ENCODE measurements at places on chromosomes 7 and 10.

GRCh38 chr10:97468162-97468561 is 22.2 kb downstream of the ZDHHC16 start:
- DNase-seq: no peak

DNA sequence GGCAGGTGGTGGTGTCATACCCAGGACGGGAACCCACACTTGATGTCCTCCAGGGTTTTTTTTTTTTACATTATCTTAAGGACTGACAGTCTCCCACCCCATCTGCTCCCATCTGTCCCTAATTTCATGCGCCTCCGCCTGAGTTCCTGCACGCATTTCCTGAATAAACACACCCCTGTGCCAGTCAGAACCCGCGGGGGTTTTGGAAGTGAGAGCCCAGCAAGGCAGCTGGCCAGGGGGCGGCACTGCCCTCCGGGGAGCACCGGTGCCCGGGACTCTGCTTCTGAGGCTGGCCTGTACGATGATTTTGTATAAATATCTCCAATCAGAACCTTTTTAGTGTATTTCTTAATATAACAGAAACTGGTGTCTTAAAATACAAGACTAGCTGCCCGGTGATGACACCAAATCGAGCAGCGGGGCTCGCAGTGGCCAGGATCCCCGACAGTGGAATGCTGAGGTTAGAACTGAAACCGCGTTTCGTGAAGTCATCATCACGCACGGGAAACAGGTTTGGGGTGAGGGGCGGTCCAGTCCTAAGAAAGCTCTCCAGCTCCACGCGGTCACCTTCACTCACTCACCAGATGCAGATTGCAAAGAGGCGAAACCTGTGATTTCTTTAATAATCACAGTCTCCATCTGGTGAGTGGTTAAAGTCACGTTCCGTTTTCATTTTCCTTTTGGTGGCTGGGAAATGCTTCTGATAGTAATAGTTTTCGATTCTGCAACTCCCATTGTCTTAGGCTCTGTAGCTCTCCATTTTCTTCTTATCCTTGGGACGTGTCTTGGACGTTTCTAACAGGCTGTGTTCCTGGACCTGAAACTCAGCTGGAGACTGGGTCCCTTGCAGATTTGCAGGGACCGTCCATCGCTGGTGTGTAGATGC is 19.7 kb downstream of the BNIP3 start:
- DNase-seq: no peak

- DNase-seq: no peak
Observed at GRCh38 chr7:151119055-151119415, 32.8 kb downstream of the AGAP3 start.

DNA sequence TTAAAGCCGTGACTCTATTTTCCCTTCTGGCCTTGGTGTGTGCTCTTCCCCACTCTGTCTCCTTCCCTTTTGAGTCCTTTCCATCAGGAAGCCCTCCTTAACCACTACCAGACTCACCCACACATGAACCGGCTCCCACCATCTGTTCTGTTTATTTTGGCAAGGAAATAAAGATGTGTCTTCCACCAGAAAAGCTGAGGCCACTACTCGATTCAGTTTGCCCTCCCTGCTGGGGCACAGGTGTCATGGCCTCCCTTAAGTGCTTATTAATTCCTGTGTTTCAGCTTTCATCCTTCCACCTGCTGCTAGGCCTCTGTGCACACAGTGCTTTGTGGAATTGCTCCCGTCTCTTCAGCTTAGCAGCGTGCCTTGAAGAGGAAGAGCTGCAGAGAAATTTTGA is 16.7 kb downstream of the POR start:
- DNase-seq: no peak

DNA sequence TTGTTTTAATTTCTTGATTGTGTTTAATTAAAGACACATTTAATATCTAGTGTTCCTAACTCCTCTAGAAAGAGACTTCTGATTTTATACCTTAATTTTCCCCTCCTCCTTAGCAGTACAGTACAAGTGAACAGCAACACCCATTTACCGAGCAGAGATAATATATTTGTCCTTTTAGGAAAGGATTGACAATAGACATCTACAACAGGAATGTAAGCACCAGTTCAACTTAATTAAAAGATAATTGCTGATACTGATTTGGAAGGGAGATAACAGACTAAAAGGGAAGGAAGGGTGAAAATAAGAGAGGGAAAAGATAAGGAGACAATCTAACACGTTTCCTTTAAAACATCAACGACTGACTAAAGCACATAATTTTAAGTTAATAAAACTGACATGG is 119.3 kb downstream of the SRPK2 start:
- DNase-seq: peak; percentile 52

- no peak for DNase-seq
Observed at GRCh38 chr7:124403112-124403511, 362.5 kb downstream of the GPR37 start.

GRCh38 chr10:117214401-117214800 is 17.1 kb downstream of the KCNK18 start:
- peak; percentile 4 for DNase-seq

DNA sequence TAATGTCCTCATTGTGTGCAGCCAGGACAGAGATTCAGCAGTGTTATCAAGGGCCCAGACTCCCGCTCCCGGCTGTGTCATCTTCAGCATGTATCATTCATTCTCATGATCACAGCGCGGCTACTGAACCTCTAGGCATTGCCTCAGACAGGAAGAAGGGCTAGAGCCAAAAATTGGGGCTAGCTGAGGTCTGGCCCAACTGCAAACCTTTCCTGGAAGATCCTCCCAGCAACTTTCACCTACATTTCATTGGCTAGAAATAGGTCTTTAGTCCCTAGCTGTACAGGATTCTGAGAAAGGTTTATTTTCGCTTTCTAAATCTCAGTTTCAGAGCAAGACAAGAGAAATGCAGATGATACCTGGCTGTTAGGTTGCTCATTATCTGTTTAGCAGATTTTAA is 81.9 kb downstream of the CREM start:
- no peak for DNase-seq

DNA sequence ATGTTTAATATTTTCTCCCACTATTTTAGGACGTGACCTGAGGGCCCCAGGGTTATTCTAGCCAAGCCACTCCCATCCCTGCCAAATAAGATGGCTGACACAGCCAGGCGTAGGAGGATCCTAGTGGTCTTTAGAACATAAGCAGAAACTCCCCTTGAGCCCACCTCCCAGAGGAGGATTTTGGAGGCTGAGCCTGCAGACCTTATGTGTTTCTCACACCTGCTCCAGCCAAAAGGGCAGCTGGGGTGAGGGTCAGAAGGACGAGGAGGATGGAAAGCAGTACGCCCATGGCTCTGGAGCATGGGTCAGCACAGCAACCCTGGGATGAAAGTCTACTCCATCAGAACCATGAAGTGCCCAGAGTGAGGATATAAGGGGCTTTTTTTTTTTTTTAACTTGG is 39.9 kb downstream of the PDLIM1 start:
- DNase-seq: no peak

- no peak for DNase-seq
Observed at GRCh38 chr7:26055241-26055640, 96.8 kb upstream of the NFE2L3 start.

DNA sequence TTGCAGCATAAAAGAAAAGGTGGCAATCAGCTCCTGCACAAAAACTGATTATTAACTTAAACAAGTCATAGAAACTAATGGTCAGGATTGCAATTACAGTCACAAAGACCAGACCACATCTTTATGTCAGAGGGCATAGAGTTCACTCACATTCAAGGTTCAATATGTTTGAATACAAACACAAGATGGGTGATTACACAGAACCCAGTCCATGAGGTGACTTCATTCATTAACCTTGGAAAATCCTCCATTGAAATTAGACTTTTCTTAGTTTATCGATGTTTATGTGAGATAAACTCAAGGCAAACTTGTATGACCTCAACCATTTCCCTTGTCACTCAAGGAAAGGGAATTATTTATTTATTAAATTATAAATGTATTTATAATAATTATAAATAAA is 388.6 kb upstream of the LRRTM3 start:
- DNase-seq: no peak

DNA sequence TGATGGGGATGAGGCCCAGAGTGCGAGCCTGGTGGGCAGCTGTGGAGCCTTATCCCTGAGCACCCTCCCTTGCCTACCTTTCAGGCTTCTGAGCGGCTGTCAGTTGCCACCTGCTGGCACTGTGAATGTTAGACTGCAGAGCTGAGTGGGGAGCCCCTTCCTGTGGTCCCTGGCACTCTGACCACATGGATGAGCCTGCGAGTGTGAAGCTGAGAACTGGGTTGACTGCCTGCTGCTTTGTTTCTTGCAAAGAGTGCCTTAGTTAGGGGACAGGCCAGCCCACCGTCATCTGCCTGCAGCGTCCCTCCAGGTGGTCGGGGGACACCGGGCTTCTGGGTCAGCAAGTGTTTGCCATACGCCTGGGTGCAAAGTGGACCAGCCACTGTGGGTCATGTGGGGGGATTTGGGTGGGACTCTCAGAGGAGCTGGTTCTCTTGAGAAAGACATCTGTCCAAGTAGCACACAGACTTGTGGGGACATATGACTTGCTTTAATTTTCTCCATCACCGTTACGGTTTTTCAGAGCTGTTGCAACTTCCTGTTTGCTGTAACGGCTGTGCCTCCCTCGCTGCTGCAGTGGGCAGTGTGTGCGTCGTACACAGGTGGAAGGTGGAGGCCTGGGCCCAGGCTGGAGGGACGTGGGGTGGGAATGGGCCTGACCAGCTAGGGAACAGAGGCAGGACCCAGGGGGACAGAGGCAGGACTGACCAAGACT is 13.7 kb downstream of the INPP5A start:
- no peak for DNase-seq

DNA sequence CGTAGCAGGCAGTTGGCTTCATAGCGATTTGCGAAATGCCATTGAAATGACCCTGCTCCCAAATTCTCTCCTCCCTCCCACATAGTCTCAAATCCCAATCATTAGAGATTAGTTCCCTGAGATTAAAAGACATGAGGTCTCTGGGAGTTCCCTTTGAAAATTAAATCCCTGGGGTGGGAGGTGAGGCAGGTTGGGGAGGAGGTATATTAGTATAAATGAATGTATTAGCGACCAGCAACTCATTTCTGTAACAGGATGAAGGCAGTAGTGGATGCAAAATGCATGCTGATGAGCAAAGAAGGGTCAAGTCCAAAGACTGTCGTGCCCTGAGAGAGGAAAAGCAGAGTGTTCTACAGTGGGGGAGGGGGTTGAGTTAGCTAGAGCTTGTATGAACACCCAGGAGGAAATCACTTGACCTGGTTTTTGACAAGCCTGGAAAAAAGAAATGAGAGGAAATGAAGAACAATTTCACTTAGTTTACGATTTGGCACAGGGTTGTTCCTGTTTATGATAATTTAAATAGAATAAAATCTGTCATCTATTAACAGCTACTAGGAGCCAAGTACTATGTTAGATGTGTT is 79.6 kb upstream of the MTPN start:
- no peak for DNase-seq

GRCh38 chr7:1700536-1701333 is 30.7 kb downstream of the ELFN1 start:
- no peak for DNase-seq

DNA sequence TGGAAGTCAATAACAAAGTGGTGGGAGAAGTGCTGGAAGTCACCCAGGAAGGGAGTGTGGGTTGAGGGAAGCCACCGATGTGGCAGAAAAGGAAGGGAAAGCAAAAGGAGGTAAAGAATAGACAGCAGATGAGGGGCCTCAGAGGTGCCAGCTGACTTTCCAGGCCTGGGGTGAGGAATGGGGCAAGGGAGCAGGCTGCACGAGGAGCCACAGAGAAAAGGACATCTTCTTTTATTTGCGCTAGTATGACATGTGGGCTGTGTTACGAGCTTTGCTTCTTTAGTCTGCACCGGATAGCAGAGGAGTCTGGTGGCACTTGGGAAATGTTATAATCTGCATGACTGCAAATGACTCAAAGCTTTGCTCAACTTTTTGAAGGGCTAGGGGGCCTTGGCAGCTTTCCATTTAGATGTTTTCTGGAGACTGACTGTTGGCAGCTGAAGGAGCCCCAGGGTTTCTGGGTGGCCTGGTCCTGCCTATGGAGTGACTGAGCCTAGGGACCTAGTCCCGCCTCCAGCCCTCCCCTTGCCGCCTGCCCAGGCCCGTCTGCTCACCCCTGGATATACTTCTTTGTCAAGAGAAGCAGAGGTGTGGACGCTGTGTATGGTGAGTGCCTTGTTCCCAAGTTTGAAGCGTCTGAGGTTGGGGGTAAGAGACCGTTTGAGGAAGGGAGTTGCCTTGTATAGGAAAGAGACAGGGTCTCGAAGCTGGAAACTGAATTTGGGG is 5.1 kb downstream of the PRXL2A start:
- DNase-seq: no peak

GRCh38 chr10:11874568-11875493 is 51.7 kb downstream of the PROSER2 start:
- peak; percentile 74 for DNase-seq

DNA sequence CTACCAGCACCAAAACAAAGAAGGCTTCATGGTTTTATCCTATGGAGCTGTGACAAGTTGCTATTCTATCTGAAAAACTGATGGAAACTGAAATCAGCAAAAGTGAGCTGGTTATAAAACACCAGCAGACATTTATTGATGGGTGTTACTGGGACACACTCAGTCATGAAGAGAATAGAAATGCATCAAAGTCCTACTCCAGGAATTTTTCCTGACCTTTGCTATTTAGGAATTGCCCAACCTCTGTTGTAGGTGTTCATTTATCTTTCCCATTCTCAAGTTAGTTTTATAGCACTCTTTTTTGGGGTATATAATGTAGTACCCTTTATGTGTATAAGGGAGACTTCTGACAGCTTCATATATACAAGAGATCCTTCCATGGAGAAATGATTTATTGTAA is 533.2 kb downstream of the REEP3 start:
- no peak for DNase-seq

DNA sequence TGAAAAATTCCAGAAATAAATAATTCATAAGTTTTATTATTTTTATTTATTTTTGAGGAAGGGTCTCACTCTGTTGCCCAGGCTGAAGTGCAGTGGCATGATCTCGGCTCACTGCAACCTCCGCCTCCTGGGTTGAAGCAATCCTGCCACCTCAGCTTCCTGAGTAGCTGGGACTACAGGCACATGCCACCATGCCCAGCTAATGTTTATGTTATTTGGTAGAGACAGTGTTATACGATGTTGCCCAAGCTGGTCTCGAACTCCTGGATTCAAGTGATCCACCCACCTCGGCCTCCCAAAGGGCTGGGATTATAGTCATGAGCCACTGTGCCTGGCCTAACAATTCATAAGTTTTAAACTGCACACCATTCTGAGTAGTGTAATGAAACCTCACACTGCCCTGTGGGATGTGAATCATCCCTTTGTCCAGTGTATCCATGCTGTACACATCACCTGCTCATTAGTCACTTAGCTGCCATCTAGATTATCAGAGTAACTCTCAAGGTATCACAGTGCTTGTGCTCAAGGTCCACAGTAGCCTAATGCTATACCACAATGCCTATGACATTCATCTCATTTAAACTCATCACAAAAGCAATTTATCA is 17.9 kb downstream of the RTKN2 start:
- peak; percentile 42 for DNase-seq
